ENCODE measurements at places on chromosomes 7 and 10.

DNA sequence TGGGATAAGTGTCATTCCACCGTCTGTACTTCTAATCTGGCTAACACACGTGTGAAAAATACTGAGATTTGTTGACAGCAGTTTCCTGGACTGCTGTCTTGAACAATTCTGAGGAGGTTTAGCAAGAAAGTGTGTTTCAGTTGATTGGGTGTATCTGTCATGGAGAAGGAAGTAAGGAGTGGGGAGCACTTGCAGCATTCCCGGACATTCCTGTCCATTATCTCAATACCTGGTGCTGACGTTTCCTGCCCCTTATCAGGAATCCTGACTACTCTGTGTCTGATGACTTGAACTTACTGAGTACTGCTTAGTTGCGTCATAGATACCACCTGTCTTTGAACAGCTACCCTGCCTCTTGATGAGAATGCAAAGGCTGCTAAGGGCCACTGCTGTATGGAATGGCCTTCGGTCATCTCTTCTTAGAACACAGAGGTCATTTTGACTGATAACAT is 72.0 kb upstream of the VKORC1L1 start:
- no peak for DNase-seq

DNA sequence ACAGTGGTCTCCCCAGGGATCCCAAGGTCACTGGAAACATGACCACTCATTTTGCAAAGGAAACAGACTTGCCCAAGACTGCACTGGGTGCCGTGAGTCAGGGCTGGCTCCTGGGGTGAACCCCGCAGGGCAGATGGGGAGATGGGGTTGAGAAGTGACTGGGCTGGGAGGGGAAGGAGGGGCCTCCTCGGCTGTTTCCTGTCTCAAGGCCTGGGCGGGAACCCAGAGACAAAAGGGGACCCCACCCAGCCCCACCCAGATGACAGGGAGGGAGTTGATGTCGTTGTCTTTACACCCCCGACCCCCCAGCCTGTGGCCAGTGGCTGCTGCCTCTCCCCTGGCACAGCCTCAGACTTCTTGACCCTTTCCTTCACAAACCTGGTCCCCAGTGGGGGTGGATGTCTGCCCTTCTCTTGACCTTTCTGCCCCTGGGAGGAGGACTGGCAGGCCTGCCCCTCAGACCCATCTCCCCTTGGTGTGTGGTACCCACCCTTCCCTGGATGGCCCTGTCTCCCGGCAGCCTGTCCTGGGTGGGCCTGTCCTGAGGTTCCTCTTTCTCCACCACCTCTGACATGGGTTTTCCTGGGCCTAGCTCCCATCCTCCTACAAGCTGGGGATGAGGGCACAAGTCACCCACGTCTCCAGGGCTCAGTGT is 1.4 kb downstream of the MYO1G start:
- peak; percentile 70 for DNase-seq

DNA sequence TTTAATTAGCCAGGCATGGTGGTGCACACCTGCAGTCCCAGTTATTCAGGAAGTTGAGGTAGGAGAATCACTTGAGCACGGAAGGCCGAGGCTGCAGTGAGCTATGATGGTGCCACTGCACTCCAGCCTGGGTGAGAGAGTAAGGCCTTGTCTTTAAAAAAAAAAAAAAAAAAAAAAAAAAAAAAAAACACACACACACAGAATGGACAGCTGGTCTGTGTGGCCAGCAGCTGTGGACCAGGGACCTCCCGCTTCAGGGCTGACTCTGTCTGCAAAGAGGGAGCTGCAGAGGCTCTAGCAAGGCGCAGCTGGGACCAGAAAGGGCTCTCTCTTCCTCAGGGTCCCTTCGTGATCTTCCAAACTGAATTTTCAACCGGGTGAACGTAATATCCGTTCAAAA is 53.6 kb upstream of the DNAAF5 start:
- DNase-seq, result no peak

- DNase-seq, result no peak
Observed at GRCh38 chr10:56596257-56596656, 235.2 kb upstream of the ZWINT start.

- DNase-seq, result no peak
Observed at GRCh38 chr7:117665368-117665767, 185.5 kb downstream of the CFTR start.

DNA sequence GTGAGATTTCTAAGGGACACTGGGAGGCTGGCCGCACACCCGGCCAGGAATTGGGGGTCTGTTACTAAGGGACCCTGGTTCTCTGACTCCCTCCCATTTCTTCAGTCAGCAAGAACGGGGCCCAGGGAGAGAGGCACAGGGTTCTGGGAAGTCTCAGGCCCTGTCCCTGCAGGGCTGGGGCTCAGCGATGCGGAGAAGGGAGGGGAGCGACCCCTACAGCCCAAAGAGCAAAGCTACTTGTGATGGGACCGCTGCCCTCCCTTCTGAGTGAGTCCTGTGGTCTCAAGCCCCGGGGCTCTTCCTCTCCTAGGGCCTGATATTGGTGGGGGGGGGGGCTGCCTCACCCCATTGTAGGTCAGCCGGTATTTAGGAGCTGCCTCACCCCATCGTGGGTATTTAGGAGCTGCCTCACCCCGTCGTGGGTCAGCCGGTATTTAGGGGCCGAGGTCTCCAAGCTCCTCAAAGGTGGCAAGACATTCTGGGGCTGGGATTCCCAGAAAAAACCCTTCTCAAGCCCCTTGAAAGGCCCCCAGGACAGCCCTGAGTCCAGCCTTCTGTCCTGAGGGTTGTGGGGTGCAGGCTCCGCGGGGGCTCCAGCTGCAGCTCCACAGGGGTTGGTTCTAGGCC is 16.9 kb upstream of the NKX6-2 start:
- DNase-seq, result no peak

DNA sequence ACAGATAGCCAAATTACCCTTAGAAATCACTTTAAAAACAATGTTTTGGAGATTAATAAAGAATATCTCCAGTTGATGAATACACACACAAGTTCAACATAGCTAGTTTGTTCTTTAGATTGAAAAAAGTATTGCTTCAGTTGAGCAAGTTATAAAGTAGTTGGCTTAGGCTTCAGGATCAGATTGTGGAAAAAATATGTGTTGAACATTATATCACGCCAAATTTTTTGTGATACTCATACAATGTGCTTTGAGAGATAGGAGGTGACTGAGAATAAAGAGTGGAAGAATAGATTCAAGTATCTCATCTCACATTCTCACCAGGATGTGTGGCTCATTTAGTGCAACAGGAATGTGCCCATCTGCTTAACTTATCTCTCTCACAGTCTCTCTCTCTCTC is 553.3 kb downstream of the HTR7 start:
- DNase-seq, result no peak

- no peak for DNase-seq
Observed at GRCh38 chr10:95606922-95607321, 45.8 kb upstream of the SORBS1 start.

DNA sequence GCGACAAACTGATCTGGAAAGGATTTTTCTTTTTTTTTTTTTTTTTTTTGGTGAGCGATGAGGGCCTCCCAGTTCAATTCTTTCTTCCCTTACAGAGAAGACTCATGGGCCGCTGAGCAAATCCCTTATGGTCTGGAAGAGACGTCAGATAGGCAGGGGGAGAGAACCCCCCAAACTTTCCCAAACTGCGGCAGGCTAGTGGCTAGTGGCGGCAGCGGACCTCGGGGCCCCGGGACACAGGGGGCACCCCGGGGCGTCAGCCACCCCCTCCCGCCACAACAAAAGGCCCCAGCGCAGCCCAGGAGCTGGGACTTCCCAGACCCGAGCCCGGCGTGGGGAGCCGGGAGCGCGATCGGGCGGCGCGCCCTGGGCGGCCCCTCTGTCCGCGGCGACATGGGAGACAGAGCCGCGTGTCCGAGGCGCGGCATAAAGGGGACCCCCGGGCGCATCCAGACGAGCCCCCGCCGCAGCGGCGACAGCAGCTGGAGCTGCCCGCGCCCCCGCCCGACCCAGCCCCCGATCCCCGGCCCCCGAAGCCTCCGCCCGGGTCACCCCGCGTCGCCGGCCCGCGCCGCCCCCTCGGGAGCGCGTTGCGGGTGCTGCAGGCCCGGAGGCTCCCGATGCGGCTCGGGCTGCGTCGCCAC is 755 bp downstream of the FAM171A1 start:
- DNase-seq, result peak; percentile 41

- DNase-seq, result no peak
Observed at GRCh38 chr10:14063531-14064285, 267.0 kb downstream of the FRMD4A start.

DNA sequence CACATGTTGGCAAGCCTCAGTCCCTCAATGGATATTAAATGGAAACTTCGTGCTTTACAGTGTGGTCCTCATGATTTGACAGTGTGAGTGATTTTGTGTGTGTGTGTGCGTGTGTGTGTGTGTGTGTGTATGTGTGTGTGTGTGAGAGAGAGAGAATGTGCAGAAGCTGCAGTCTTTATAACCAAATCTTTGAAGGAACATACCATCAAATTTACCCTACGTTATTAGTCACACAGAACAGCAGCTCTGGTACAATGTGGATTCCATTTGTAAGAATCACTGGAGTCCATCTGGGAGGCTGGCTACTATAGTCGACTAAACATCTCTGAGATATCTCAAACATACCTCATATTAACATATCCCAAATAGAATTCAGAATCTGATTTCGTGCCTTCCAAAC is 928.0 kb upstream of the POT1 start:
- peak; percentile 47 for DNase-seq

GRCh38 chr7:106110885-106111654 is 1.0 kb downstream of the SYPL1 start:
- no peak for DNase-seq

DNA sequence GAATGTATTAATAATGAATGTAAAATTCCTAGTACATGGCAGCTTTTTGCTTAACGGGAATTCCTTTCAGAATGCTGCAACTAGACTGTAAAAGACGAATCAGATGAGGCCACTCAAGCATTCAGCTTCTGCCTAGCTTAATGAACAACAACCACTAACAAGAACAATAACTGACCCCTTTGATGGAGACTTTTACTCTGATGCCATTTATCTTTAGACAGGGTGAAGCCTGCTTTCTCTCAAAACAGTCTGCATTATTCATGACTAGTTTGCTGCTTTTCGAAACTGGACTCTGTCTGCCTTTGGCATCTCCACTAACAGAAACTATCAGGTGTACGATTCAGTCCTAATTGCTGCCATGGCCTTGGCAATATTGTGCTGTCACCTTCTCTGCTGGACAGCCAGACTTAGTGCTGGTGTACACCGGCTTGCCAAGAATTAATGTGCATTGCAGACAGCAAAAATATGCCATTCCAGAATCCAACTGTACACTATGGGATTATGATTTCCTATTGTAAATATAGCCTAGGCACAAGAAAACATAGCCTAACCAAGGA is 295.5 kb upstream of the CDC14C start:
- DNase-seq, result no peak

GRCh38 chr10:113053881-113054280 is 103.8 kb downstream of the TCF7L2 start:
- peak; percentile 60 for DNase-seq

DNA sequence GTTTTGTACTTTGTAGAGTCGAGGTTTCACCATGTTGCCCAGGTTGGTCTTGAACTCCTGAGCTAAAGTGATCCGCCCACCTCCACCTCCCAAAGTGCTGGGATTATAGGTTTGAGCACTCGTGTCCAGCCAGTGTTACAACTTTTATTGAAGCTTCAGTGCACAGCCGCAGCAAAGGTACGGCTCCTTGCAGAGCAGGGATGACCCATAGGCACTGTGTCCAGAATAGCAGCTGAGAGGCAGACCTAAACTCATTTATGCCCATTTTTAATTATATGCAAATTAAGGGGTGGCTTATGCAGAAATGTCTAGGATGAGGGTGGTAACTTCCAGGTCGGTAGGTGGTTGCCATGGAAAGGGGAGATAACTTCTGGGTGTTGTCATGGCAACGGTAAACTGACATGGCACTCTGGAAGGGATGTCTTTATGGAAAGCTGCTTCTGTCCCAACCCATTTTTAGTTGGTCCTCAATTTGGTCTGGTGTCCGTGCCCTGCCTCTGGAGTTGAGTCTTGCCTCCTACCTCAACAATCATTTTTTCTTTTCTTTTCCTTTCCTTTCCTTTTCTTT is 22.7 kb downstream of the NYAP1 start:
- no peak for DNase-seq

GRCh38 chr7:42161719-42162118 is 75.3 kb downstream of the GLI3 start:
- peak; percentile 28 for DNase-seq

GRCh38 chr10:125820701-125821100 is 2.4 kb downstream of the UROS start:
- no peak for DNase-seq

DNA sequence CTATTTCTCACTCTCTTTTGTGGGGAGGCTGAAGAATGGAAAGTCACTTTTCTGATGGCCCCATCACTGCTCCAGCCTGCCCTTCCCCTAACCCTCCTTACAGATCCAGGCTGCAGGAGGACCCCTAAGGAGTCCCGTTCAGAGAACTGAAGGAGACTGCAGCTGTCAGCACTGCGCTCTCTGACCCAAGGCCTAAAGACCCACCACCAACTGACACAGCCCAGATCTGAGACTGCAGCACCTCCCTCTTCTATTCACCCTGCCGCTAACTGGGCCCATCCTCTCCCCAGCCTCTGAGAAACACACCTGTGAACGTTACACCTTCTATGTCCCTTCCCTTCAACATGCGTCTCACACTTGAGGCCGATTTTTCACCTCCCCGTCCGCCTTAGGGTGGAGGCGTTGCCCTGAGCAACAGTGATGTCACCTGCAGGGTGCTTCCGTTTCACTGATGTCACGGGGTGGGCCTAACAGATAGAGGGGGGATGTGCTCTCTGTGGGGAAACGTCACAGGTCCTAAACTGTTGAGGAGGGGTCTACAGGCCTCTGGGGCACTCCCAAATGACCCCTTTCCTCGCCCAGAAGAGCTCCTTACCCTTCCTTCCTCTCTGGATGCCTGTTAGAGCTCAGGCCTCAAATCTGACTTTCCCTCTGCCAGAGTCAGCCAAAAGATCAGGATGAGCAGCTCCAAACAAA is 5.1 kb downstream of the ITPRIP start:
- DNase-seq, result no peak

DNA sequence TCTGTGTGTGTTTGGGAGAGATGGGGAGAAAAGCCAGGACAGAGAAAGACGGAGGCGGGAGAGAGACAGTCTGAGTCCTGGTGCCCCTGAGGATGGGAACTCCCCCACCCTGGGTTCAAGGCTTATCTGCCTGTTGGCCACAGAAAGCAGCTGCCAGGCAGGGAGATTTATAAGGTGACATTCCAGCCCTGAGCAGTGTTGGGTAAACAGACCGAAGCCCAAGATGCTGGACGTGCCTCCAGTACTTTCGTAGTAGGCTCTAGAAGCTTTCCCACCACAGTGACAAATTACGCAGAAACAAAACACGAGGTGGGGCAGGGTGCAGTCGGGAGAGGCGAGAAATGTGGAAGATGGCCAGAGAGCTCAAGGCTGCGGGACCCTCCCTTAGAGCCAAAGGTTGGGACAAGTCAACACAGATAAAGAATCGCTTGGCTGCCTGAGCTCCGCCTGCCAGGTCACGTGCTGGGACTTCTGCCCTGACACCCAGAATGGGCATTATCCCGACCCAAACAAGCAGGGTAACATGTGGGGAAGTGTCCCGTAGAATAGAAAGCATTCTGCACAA is 41.1 kb downstream of the CCDC3 start:
- no peak for DNase-seq

DNA sequence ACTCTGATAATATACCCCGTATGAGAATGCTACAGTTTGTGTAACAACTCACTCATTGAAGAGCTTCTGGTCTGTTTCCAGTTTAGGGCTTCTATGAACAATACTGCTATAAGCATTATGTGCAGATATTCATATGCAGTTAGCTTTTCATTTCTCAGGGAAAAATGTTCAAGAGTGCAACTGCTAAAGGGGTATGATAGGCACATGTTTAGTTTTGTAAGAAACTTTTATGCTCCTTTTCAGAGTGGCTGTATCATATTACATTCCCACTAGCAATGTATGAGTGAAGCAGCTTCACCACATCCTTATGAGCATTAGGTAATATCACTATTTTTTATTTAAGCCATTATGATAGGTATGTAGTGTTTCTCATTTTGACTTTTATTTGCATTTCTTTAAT is 182.6 kb upstream of the CXCL12 start:
- DNase-seq, result peak; percentile 22

All from ELR (cell line).